ENCODE measurements at places on chromosomes 11 and 22. TPM values are rescaled to one million over a fixed set of nuclear protein-coding genes. Genes with fewer than 3 reads are reported as not detected.

Gene PKDREJ
- not detected for total RNA-seq

Gene PGA5
- not detected for total RNA-seq

Gene DERL3
- total RNA-seq = not detected

Gene GAB2
- total RNA-seq = 10.2 TPM

Gene HOATZ
- not detected for total RNA-seq

Gene CCDC188
- 4.8 TPM for total RNA-seq

Gene SOX6
- 6.2 TPM for total RNA-seq

Gene OR51B2
- not detected for total RNA-seq

Gene ZDHHC8
- 115 TPM for total RNA-seq

Gene GRAMD1B
- 48.7 TPM for total RNA-seq

Gene GNG3
- not detected for total RNA-seq

DNA sequence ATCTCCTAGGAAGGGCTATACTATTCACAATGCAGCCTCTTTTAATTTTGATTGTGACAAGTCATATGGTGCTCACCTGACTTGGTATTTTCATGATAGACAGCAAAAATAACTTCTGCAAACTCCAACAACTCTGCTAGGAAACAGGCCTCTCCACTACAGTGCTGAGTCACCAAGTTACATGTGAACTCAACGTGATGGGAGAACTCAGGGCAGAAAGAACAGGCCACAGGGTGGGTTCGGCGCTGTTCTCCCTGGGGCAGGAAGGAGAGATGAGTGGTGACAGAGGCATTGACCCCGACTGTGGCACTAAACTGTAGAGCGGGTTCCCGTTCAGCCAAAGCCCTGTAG lies 76.6 kb upstream of the UCP3 start:
- no peak for DNase-seq

DNA sequence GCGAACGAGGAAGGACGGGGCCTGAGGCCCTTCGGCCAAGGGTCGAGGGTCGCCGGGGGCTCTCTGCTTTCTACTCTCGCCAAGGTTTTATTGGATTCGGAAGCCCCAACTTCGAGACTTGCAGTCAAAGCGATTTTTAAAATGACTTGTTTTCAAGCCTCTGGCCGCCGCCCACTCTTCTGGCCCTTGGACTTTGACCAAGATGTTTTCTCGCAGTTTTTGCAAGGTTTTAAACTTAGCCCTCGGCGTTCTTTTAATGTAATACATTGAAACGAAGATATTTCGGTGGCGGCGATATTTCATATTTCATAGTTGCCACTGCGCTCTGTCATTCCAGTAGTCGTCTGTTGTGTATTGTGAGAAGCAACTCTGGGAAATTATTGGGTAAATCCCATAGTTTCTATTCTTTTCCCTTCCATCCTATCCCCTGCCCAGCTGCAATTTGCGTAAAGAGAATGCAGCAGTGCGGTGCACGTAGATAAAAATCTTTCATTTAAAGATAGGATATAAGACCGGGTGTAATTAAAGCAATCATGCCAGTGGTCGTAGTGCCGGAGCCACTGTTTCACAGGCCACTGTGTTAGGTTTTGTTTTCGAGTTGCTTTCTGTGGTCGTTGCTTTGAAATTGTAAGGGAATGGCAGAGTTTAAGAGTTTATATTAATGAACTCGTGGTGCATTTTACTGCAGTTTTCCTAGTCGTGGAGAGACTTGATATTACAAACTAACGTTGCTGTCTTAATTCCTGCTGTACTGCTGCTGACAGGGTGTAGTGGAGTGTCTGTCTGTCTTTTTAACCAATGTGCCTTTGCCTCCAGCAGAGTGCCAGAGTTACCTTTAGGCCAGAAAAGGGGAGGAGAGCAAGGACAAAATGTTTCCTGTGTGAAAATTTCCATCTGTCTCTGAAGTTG lies 702 bp downstream of the BIRC2 start:
- DNase-seq = peak; percentile 35

DNA sequence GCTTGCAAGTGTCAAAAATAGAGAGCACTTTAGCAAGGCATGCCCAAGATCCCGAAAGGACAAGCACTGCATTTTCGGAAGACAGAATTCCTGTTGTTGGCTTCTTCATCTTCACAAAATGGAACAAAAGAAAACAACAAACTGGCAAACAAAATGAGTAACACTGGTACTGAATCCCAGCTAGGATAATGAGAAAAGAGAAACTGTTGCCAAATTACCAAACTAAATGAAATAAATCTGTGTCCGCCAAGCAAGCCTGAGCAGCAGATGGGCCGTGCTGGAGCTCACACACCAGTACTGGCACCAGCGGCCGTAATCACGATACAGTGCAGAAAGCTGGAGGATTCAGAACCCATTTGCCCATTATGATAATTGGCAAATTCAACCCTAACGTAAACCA lies 30.6 kb downstream of the TUB start:
- no peak for DNase-seq

DNA sequence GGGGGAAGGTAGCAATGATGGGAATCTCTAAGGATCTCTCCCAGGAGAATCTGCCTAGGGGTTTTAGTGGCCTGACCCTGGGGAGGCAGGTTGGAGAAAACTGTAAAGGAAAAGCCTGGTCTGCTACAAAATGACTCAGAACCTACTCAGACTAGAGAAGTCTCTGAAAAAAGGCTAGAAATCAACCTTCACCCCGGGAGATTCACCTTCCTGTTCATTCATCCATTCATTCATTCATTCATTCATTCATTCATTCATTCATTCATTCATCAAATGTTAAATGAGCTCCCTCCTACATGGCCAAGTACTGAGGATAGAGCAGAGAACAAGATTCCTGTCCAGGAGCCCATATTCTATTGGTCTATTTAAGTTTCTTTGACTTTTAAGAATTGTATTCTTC lies 8.9 kb upstream of the ANKK1 start:
- DNase-seq = no peak

DNA sequence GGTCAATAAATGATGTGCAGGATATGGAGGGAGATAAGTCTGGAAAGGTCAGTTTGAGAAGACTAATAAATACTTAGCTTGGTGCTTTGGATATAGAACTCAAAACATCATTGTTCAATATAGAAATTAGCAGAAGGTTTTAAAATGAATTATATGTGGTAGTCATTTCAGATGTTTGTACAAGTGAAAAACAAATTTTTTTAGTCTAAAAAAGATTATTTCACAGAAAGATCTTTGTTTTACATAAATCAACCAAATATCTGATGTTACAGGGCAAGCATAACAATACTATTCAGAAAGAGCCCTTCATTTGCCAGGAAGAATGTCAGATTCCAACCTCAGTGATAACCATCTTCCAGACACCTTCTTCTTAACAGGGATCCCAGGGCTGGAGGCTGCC lies at the start of gene OR52D1:
Gene OR52D1 (plus strand): TSS at position 301 of the 400 bp plus-strand sequence. CDS start 22 bp downstream, at position 323.
- no peak for DNase-seq

GRCh38 chr11:84497981-84498411 lies 1129.1 kb downstream of the DLG2 start:
- DNase-seq = no peak

GRCh38 chr11:109401545-109401944 lies 20.4 kb upstream of the C11orf87 start:
- no peak for DNase-seq

- no peak for DNase-seq
These were observed 675.2 kb downstream of the TBC1D22A start for GRCh38 chr22:47437636-47438035.

GRCh38 chr11:21564833-21565682 lies 627.8 kb upstream of the ANO5 start:
- DNase-seq = no peak

GRCh38 chr11:116896211-116896610 lies 58.8 kb upstream of the APOA1 start:
- DNase-seq = no peak

- no peak for DNase-seq
These were observed 14.5 kb downstream of the DCHS1 start for GRCh38 chr11:6640985-6641701.

- DNase-seq = peak; percentile 60
These were observed 26.7 kb downstream of the SERGEF start for GRCh38 chr11:17986007-17986710.

- DNase-seq = peak; percentile 48
These were observed at the start of gene KDELR3 for GRCh38 chr22:38467904-38468442. Gene KDELR3, plus strand, starts transcription at chr22:38468096. Its CDS starts 138 bp downstream, at chr22:38468234.

DNA sequence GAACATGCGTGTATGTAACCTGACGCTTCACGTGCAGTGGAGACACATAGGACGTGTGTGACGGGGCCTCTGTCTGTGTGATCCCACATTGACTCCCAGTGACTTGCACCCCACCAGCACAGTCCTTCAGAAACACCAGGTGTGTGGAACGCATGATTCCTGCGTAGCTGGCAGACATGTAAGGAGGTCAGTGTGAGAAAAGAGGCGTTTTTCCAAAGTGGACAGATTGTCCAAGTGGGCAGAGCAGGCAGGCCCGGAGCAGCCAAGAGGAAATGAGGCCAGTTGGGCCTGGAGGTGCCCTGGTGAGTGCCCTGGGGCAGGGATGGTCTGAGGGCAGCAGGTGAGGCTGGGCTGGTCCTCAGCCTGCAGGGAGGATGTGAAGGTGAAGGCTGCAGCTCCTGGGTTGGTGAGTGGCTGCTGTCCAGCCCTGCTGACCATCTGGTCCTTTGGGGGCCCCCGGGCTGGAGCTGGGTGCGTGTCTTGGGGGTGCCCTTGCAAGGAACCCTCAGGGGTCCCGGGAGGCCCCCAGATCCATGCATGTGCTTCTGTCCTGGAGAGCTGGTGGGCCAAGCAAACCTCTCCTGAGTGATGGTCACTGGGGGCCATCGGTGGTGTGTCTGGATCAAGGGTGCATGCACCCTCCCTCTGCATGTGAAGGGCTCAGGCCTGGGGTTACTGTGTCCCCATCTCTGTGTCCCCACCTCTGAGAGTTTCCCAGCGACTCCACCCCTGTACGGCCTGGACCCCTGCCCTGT lies 26.6 kb downstream of the SHANK3 start:
- no peak for DNase-seq

- no peak for DNase-seq
These were observed 135.5 kb downstream of the NOX4 start for GRCh38 chr11:89355646-89356045.

- no peak for DNase-seq
These were observed 25.9 kb upstream of the RAB30 start for GRCh38 chr11:83097429-83098075.

GRCh38 chr11:10522276-10522675 lies 18.7 kb downstream of the RNF141 start:
- no peak for DNase-seq

GRCh38 chr11:81331088-81331487 lies 1402.6 kb downstream of the FAM181B start:
- no peak for DNase-seq

- DNase-seq = no peak
These were observed 18.2 kb upstream of the C22orf42 start for GRCh38 chr22:32177221-32177765.

- peak; percentile 18 for DNase-seq
These were observed 24.7 kb upstream of the SLC22A12 start for GRCh38 chr11:64566042-64566914.

- DNase-seq = no peak
These were observed 309.6 kb downstream of the METTL15 start for GRCh38 chr11:28417601-28418323.

DNA sequence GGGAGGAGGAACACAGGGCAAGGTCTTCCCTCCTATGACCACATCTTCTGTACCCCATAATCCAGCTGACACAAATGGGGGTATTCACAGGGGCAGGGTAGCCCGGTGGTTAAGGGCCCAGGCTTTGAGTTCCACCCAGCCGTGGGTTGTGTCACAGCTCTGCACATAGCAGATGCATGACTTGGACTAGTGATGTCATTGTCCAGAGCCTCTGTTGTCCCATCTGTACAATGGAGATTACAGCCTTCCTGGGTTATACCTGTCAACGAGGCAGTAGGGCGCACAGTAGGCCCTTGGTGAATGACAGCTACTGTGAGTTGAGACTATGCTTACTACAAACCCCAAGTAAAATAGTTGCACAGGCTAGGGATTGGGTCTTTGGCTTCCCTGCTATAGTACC lies 99.3 kb upstream of the CRYBB3 start:
- no peak for DNase-seq

DNA sequence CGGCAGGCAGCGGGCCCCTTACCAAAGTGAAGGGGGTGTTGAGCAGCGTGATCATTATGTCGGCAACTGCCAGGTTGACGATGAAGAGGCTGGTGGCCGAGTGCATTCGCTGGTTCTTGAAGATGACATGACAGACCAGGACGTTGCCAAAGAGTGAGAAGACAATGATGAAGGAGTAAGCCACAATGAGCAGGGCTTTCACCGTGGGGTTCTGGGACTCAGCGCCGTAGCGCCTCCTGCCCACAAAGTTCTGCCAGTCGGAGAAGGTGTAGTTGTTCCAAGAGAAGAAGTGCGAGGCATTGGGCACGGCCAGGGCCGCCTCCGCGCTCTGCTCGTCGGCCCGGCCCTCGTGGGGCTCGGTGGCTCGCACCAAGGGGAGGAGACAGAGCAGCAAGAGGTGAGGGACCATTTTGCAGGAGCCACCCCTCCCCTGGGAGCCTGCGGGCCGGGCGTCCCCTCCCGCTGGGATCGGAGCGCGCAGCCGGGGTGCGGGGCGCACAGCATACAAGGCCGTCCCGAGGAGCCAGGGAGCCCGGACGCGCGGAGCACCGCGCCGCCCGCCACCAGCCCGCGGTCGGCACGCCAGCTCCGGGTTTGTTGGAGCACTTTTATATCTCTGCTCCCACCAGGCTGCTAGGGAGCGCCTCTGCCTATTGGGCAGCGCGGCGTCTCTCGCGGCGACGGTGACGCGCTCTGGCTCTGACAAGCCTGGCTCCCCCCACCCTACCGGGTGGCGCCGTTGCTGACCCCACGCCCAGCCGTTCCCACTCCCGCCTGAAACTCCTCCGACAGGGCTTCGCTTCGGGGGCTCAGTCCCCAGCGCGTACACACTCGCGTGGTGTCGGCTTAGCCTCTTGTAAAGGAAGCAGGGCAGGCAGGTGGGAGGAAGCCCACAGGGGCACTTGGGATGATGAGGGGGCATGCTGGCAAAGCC lies at the start of gene GPR83:
Gene GPR83 (minus strand): TSS at position 581 of the 934 bp plus-strand sequence. CDS start 172 bp downstream, at position 409.
- DNase-seq = no peak

GRCh38 chr22:19271856-19272535 lies 19.5 kb downstream of the CLTCL1 start:
- DNase-seq = peak; percentile 71

DNA sequence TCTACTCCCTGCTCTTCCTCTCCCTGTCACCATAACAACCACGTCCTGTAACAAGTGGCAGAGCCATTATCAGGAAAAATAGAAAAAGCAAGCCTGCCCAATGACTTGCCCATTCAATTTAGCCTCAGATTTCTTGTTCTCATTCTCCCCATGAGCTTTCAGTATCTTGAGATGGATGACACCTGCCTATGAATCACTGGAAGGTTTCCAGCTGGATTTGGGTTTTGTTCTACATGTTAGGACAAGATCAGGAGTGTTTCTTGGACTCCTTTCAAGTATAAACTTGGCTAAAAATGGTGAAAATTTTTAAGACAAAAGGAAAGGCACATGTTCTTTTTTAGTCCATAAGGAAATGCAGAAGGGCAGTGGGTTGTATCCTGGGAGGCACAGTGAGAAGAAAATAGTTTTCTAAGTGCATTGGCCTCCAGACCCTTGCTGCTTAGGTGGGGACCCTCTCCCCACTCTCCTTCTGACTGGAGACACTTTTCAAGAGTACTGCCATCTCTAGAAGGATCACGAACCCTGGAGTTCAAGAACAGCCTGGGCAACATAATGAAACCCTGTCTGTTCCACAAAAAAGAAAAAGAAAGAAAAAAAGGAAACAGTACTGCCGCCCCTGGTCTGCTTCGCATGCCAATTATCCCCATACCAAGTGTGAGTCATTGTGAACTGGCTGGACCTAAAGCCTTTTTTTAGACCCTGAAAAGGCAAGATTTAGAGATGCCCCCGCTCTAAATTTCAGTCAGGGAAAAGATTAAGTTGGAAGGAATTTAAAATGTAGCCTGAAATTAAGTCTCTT lies 51.0 kb downstream of the MTNR1B start:
- DNase-seq = peak; percentile 54

- DNase-seq = peak; percentile 72
These were observed 42.6 kb upstream of the SMCO4 start for GRCh38 chr11:93585758-93586157.

- DNase-seq = no peak
These were observed 27.5 kb downstream of the MAML2 start for GRCh38 chr11:96315476-96315875.
